ENCODE measurements at places on chromosomes 6 and 20. TPM values are rescaled to one million over a fixed set of nuclear protein-coding genes. Genes with fewer than 3 reads are reported as not detected.

GRCh38 chr6:145206247-145206907 is 528.9 kb downstream of the EPM2A start:
- DNase-seq: no peak

DNA sequence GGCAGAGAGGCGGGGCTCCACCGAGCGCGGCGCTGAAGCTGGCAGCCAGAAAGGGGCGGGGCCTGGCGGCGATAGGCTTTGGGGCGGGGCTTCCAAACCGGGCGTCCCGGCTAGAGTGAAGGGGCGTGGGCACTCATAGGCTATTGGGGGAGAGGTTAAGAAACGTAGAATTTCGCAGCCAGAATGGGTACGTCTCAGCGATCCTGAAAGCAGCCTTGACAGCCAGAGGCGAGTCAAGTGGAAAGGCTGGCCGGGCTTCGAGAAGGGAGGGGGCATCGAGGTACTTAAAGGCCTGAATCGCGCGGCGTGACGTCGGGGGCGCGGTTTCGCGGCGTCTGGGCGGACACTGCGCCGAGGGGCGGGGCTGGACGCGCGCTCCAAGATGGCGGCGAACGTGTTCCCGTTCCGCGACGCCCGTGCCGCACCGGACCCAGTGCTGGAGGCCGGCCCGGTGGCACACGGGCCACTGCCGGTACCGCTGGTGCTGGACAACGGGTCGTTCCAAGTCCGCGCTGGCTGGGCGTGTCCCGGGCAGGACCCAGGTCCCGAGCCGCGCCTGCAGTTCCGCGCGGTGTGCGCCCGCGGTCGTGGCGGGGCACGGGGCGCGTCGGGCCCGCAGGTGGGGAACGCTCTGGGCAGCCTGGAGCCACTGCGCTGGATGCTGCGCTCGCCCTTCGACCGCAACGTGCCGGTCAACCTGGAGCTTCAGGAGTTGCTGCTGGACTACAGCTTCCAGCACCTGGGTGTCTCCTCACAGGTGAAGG is at the start of gene ACTR5:
Gene ACTR5 (plus strand): TSS at position 364 of the 764 bp plus-strand sequence. CDS start 19 bp downstream, at position 383.
- DNase-seq: peak; percentile 97

Gene PRSS35
- not detected for total RNA-seq

GRCh38 chr6:35664945-35665344 is 23.8 kb downstream of the FKBP5 start:
- no peak for DNase-seq

DNA sequence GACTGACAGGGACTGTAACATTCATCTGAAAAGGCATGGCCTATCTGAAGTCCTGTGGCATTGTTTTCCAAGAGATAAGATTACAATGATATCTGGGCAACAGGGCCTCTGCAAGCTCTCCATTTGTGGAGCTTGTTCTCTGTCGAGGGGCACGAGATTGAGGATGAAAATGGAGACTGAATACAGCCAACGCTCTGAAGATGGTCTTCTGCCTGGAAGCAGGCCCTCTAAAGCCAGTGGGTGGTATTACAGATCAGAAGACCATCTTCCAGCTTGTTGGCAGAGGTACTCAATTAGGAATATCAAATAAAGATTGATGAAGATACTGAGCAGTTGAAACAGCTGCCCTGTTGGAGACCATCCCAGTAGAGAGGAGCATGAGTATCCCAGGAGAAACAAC is 288.2 kb downstream of the CENPW start:
- no peak for DNase-seq

Gene NKX2-4
- total RNA-seq: not detected

DNA sequence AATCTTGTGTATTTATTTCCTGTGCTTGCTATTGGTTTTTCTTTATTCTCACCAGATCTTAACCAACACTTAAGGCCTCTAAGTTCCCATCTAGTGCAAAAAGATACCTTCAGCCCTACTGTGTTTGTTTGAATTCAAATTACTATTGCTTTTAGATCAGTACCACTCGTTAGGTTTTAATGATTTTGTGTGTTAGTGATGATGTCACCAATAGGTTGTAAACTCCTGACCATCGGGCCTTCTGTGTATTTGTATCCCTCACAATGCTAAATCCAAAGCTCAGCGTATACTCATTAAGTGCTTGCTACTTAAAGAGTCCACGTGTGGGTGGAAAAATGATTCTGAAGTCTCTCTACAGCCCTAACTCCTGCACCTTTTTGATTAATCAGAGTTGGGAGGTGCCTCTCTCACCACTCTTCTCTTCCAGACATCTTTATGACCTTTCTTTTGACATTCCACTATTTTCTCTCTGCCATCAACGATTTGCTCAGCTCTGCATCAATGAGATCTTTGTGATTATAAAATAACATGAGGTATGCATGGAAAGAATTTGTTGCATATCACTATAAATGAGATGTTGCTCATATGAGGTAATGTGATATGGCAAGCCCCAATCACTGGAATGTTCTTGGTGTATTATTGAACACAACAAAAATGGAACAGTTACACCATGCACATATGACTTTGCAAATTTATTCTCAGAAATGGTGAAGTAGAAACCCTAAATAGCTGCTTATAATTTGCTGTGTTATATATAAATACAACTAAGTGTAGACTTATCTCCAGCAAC is 55.1 kb upstream of the LAMA2 start:
- DNase-seq: no peak

Gene SAMD3
- total RNA-seq: 0.95 TPM

Gene CLVS2
- total RNA-seq: not detected

- DNase-seq: no peak
These were observed 180.7 kb downstream of the HIVEP2 start for GRCh38 chr6:142764311-142764710.

Gene PPDPF
- 261 TPM for total RNA-seq

Gene NOX3
- total RNA-seq: not detected

Gene SDC4
- total RNA-seq: 82.1 TPM

DNA sequence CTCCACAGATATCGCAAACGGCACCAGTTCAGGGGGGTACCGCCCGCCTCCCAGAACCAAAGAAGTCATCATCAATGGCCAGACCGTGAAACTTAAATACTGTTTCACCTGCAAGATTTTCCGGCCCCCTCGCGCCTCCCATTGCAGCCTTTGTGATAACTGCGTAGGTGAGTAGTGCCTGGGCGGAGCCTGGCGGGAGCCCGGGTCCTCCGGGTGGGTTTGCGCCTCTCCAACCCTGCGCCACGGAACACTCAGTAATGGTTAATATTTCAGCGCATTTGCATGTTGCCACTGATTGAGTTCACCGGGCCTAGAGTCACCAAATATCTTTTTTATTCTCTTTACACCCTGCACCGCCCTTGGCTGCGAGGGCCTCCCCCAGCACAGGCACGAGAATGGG is 212.0 kb downstream of the ZDHHC14 start:
- DNase-seq: no peak

DNA sequence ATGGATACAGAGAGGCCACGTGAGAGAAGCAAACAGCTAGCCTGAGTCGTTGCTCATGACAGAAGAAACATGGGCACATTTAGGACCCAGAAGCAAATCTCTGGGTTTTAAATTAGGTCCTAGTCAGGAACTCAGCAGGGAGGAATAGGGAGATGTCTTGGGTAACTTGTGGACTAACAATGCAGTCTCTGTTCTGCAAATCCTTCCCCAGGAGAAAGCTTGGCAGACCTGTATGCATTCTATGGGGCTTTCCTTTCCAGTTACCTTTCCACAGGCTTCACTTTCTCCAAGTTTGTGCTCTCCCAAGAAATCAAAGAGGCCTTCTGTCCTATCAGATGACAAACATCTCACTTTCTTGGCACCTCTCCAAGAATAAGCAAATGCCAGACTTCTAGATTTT is 47.2 kb upstream of the PLCB4 start:
- no peak for DNase-seq

DNA sequence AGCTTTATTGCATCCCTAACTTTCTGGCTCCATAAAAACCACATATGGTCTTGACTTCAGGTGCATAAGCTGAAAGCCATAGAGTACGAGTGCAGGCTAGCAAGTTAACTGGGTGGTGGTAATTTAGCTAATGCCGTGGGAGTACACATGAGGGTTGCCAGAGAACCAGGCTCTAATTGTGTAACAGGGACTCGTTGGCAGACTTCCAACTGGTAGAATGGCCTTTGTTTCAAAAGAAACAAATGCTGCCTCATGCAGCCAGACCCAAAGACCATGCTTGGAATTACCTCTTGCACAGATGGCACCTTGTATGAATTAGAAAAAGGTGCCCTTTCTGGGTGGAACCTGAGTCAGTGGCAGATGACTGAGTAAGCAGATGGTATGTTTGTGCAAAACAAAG is 73.2 kb downstream of the LY86 start:
- no peak for DNase-seq

Gene AK9
- 11.9 TPM for total RNA-seq

- DNase-seq: no peak
These were observed 81.3 kb downstream of the AFDN start for GRCh38 chr6:167907837-167908681.

GRCh38 chr6:122809001-122809400 is 19.9 kb downstream of the SMPDL3A start:
- DNase-seq: no peak

Data from Right ventricle myocardium inferior (tissue), 1 donor.